Heart left ventricle (tissue), 16 donors: ENCODE measurements at places on chromosomes 4 and X. TPM values are rescaled to one million over a fixed set of nuclear protein-coding genes. Genes with fewer than 3 reads are reported as not detected.

Gene ELF4
- 1.3 TPM for polyA plus RNA-seq

Gene ADH7
- polyA plus RNA-seq: not detected

Gene VCX3B
- polyA plus RNA-seq: not detected

Gene PPEF2
- polyA plus RNA-seq: not detected

Gene CLIC2
- 5.8 TPM for polyA plus RNA-seq

Gene C4orf50
- polyA plus RNA-seq: not detected

Gene AMMECR1
- polyA plus RNA-seq: 0.97 TPM

Gene PNMA3
- 3.2 TPM for polyA plus RNA-seq

Gene RENBP
- 9.8 TPM for polyA plus RNA-seq

Gene ASB11
- polyA plus RNA-seq: 14.5 TPM

Gene OTC
- polyA plus RNA-seq: 0.08 TPM

Gene HTN1
- polyA plus RNA-seq: not detected

Gene REPS2
- 2.2 TPM for polyA plus RNA-seq
